ENCODE measurements at places on chromosomes 11 and 22.

DNA sequence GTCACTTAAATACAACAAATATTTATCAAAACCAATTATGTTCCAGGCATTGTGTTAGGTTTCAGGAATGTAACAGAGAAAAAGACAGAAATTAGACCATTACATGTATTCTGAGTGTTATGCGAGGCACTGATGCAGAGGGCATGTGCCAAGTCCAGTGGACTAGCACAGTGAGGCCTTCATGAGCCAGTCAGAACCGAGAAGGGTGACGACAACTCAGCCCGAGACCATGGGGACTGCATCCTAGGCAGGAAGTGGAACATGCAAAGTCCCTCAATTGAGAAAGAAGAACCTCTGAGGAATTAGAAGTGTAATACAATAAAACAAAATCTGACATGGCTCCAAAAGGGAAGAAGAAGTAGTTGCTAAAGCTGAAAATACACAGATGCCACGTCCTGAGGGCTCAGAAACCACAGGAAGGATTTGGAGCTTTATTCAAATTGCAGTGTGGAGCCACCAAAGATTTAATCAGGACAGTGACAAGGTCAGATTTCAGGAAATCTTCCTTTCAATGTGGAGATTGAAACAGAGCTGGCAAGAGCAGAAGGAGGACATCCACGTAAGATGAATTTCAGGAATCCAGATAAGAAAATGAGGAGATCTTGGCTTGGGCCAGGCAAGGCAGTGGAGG is 529.6 kb downstream of the NTM start:
- DNase-seq = no peak

- no peak for DNase-seq
Observed at GRCh38 chr11:61588728-61589191, 7.9 kb upstream of the SYT7 start.

- DNase-seq = no peak
Observed at GRCh38 chr11:115682888-115683287, 178.7 kb upstream of the CADM1 start.

DNA sequence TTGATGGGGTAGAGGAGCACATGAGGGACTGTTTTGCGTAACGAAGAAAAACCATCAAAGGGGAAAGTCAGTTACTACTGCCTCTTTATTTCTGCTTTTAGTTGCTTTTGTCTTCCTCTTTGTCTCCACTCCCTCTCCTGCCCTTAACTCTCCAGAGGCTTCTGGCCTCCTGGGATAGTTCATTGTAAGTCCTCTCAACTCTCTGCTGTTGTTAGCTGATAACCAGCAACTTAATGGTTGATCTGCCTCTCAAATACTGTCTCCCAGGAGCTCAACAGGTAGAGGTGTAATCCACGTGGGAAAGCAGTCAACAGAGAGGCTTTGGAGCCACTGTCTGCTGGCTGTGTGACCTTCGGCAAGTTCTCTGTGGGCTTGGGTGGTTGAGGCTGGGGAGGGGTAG is 47.3 kb downstream of the CCDC81 start:
- no peak for DNase-seq

GRCh38 chr11:4654635-4655369 is 11.0 kb downstream of the OR51E1 start:
- no peak for DNase-seq

DNA sequence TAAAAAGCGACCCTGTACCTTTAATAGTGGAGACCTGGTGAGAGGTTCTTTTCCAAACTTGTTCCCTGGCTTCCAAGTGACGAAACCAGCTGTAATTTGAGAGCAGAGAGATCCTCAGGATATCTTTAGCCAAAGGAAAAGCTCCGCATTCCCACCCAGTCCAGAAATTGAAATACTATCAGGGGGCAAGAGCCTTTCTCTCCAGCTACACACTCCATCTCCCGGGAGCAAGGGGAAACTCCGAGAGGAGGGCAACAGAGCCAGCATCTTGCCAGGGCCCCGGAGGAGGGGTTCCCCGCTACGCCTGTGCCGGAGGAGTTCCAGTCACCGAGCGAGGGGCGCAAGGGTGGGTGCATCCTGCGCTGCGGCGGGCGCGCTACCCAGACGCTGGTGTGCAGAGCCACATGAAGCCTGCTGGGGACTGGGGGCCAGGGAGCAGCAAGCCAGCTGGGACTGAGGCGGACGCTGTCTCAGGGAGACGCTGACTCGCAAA is at the start of gene FIBIN:
Gene FIBIN, plus strand, starts transcription at position 148 of the 493 bp plus-strand sequence. CDS start 415 bp downstream, outside the sequence.
- DNase-seq = peak; percentile 66

- no peak for DNase-seq
Observed at GRCh38 chr11:1155274-1155693, 2.5 kb upstream of the MUC5AC start.

DNA sequence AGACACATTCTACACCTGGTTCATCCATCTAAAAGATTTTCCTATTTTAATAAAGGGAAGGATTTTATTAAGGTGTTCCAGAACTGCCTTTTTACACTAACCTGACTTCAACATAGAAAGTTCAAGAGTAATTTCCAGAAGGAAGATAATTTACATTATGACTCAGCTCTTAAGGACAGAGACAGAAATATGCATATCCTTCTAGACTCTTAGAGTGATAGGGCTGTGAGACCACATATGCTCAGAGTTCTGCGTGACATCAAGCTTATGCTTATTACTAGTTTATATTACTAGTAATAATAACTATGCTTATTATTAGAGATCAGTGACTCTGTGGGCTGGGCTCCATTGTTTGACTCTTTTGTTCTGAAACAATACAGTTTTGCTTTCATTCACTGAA is 4.6 kb downstream of the PDGFD start:
- no peak for DNase-seq

DNA sequence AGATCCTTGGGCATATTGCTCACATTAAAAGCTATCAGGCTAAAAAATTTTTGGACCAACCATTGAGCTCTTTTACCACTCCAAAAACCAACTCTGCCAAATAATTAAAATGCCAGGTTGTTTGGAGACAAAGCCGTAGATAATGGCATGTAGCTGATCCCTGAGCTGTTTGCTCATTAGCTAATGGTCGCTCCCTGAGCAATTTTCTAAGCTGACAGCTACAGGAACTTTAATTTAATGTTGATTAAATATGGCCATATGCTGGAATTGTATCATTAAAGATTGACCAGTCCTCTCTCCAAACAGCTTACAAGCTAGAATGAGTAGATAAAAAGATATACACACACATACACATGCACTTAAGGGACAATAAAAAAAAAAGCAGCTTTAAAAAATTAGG is 216.2 kb upstream of the ARHGAP20 start:
- DNase-seq = no peak

DNA sequence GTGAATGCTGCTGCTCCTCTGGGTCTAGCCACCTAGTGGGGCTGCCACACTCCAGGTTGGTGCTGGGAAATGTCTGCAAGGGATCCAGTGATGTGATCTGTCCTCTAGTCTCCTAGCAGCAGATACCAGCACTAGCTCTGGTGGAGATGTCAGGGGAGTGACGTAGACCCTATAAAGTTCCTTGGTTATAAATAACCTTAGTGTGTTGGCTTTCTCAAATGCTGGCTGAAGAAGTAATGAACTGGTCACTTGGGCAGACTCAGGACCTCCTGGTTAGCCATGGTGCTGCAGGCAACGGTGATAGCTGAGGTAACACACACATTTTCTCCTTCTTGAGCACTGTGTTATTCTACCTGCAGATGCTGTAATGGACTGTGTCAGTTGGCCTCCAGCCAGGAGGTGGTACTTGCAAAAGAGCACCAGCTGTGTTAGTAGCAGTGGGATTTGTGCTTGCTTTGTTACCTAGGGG is 35.5 kb downstream of the BBOX1 start:
- DNase-seq = no peak

GRCh38 chr22:30304495-30305244 is 15.4 kb upstream of the CASTOR1 start:
- DNase-seq = no peak

- no peak for DNase-seq
Observed at GRCh38 chr11:121864660-121865059, 251.4 kb downstream of the BLID start.

- no peak for DNase-seq
Observed at GRCh38 chr11:91837411-91838330, 386.9 kb upstream of the FAT3 start.

DNA sequence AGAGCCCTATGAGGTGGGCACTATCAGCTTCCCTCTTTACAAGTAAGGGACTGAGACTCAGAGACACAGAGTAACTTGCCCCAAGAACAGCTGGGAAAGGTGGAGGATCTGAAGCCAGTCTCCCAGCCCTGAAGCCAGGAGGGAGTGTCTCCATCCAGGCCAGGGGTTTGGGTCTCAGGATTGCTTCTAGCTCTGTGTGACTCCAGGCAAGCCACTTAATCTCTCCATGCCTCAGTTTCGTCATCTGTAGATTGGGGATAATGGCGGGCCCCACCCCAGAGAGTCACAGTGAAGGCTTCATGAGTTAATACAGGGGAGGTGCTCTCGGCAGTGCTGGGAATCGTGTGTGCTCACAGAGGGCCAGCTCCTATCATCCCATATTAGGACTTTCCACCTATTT is 10.5 kb downstream of the MAP4K2 start:
- no peak for DNase-seq

DNA sequence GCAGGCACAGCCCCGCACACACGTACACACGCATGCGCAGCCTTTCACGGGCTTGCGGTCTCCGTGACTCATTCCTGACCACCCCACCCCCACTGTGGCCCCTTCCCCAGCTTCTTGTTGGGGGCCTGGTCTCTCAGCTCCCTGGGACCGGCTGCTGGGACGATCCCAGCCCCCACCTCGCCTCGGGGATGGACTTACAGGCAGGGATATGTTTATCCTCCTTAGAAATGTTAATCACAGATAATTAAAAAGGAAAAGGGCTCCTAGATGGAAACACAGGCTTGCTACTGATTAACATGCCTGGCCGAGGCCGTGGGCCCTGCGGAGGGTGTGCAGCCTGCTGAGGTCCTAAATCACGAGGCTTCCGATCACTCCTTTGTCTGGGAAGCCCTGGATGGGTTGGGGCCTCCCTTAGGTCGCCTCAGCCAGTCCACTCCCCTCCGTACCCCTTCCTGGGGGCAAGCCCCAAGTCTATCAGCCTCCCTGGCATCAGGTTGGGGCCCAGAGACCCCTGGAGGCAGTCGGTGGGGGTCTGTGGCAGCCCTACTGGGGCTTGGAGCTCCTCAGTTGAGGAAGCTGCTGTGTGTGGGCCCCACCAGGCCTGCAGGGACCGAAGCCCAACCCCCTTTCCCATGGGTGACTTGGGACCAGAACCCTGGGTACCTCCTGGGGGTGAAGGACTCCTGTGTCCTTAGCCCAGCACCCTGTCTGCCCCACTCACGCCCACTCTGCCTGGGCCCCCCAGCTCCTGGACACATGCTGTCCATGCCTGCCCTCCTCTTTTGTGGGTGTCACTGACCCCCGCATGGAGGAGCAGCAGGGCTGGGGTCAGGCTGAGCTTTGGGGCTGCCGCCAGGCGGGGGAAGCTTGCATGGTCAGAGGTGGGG is 20.6 kb downstream of the TSPAN4 start:
- no peak for DNase-seq

DNA sequence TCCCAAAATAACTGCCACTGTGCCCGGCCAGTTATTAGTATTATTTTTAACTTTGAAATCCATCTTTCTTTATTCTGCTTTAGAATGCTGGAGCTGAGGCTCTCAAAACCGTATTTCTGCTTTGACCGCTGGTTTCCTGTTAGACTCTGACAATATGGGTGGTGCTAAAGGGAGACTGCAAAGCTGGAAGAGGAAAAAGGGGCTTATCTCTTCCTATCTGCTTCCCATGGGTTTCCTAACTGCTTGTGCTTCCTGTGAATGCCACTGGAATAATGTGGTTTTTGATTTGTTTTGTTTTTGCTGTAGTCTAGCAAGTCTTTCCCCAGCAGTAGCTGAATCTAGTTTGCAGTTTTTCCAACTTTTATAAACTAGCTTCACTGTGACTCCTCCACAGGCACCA is 43.6 kb downstream of the XRRA1 start:
- DNase-seq = no peak

DNA sequence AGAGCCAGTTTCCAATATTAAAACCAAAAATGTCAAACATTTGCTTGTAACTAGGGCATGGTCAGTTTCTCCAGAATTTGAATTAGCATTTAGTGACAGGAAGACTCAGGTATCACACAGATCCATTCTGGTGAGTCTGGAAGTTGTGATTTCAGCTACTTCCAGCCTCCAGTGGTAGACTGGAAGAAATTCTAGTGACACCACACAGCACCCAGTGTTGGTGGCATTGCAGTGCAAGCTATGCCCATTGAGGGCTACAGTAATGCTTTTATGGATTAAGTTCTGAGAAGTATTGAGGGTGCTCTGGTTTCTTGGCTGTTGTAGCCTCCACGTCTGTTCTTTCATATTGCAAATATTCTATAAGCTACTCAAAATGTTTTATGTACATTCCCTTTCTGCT is 31.4 kb upstream of the MMP20 start:
- DNase-seq = no peak

- no peak for DNase-seq
Observed at GRCh38 chr22:17113600-17113999, 7.6 kb downstream of the TMEM121B start.

- no peak for DNase-seq
Observed at GRCh38 chr11:38156495-38157146, 1558.6 kb upstream of the RAG2 start.

DNA sequence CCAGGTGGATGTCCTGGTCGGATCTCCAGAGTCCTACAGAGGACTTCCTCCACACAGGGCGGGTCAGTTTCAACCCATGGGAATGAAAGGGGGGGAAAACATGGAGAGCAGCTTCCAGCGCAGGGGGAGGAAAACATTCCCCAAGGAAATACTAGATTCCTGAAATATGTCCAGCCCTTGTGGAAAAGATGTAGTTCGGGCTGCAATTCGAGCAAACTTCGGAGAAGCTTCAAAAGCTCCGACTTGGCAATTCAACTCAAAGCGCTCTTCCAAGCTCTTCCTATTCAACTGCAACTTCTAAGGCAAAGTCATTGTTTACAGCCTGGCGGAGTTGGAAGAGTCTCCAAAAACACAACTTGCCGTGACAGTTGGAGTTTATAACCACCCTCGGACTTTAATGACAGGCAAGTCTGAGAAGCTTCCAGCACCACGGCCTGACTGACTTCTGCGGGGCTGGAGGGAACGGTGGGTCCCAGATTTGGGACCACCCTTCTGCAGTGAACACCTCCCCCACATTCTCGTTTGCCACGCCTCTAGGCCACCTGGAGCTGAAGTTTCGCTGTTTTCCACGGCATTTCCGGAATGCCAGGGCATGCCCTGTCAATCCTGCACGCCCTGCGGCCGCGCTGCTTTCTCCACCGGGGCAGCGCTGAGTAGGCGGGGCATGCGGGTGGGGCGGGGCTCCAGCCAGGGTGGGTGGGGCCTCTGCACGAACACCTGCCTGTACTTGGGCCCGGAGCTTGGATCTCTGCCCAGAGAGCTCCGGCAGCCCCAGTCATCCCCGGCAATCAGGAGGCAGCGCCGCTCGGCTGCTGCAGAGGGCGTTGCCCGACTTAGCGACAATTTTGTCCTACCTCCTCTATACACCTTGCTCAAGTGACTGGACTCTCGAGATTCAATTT is 49.0 kb upstream of the BIRC3 start:
- peak; percentile 92 for DNase-seq

GRCh38 chr11:103668859-103669258 is 367.6 kb upstream of the DDI1 start:
- no peak for DNase-seq
